Activated T-cell treated with anti-CD3 and anti-CD28 coated beads, Interleukin-2, amount 50 U/mL, for 72 hours (primary cell): ENCODE measurements at places on chromosomes 4 and X. TPM values are rescaled to one million over a fixed set of nuclear protein-coding genes. Genes with fewer than 3 reads are reported as not detected.

Gene FMR1NB
- not detected for total RNA-seq

Gene FRYL
- 71.7 TPM for total RNA-seq

Gene CT47B1
- not detected for total RNA-seq

Gene STAP1
- total RNA-seq = 9.6 TPM

Gene MAGEC2
- total RNA-seq = not detected

Gene RNF128
- total RNA-seq = not detected

Gene JCHAIN
- not detected for total RNA-seq

Gene CABS1
- not detected for total RNA-seq

Gene MAGEB1
- not detected for total RNA-seq

Gene ADGRG2
- not detected for total RNA-seq

Gene ZNF718
- 10.2 TPM for total RNA-seq

Gene CORIN
- 0.25 TPM for total RNA-seq

Gene RIPPLY1
- not detected for total RNA-seq

Gene CD40LG
- total RNA-seq = 26.5 TPM

Gene NEUROG2
- 0.26 TPM for total RNA-seq

Gene F8A3
- total RNA-seq = 5.1 TPM

Gene PPBP
- not detected for total RNA-seq

Gene TREX2
- total RNA-seq = 2.8 TPM

Gene SAT1
- 229 TPM for total RNA-seq

Gene PCYT1B
- total RNA-seq = 0.12 TPM

Gene TLR7
- total RNA-seq = 0.23 TPM

Gene TENM3
- not detected for total RNA-seq

Gene TLR10
- 0.12 TPM for total RNA-seq

Gene BST1
- total RNA-seq = 0.24 TPM

Gene PAK3
- total RNA-seq = 1.1 TPM

Gene MAGED1
- total RNA-seq = 48.9 TPM

Gene SCML1
- 4.9 TPM for total RNA-seq

Gene HPSE
- 15.3 TPM for total RNA-seq

Gene SPANXD
- total RNA-seq = not detected

Gene UGT2B17
- total RNA-seq = not detected

Gene SHROOM3
- 0.10 TPM for total RNA-seq

Gene ENPEP
- total RNA-seq = 0.84 TPM
